Activated T-cell treated with anti-CD3 and anti-CD28 coated beads for 4 hours (primary cell): ENCODE measurements at places on chromosomes 16 and 17.

GRCh38 chr17:77856551-77857305, 101.8 kb upstream of the TNRC6C start:
- no peak for DNase-seq

DNA sequence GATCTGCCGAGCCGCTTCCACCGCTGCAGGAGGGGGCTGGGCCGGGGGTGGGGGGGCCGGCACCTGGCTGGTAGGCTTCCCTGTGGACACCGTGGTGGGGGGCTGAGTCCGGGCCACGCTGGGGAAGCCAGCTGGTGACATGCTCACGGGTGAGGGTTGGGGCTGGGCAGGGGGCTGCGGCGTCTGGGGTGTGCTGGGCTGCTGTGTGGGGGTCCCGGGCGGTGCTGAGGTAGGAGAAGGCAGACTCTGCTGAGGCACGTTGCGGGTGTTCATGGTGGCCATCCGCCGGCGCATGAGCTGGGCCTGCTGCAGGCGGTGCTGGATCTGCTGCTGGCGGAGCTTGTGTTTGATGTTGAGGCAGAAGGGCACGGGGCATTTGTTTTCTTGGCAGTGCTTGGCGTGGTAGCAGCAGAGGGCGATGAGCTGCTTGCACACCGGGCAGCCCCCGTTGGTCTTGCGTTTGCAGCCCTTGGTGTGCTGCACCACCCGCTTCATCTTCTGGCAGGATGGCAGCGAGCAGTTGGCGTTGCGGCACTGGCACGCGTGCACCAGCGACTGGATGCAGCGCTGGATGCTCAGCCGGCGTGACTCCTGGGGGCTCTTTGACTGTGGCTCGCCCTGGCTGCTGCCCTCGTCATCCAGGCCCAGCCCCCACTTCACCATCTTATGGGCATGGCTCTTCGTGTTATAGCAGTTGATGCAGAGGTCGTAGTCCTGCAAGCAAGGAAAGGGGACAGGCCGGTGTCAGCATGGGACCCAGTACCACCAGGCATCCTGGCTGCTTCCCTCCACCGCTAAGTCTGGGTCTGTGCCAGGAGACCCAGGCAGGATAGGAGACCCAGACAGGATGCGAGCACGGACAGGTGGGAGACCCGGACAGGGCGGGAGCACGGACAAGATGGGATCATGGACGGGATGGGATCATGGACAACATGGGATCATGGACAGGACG, 12.1 kb upstream of the TRAP1 start:
- no peak for DNase-seq

- no peak for DNase-seq
Measured at GRCh38 chr16:77600555-77600954, 121.8 kb upstream of the NUDT7 start.

DNA sequence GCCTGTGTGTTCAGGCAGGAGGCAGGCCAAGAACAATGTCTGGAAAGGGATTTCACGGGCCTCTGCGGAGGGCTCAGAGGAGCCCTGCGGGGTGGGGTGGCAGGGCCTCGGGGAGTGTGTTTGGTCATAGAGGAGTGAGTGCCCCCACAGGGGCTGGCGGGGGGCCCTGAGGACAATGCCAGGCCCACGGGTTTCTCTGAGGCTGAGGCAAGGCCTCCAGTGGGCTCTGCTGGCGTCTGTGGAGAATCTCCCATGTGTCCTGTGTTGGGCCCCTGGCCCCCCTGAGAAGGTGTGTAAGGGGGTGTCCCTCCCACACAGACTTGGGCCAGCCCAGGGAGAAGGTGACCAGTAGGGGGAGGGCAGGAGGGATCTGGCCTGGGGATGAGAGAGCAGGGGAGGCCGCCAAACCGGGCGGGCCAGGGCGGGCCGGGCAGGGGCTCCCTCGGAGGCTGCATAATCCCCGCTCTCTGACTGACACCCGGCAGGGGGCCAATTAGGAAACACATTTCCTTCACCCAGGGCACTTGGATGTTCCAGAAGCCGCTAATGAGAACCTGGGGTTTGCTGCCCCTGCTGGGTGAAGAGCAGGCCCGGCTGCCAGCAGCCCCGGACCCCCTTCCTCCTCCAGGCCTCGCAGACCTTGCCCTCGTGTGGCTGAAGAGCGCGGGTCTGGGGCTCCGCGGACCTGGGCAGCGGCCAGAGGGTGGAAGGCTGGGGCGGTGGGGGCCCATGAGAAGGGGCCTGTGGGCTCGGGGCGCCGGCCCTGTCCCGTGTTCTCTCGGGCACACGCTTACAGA, 204.2 kb downstream of the NTN1 start:
- DNase-seq = no peak

DNA sequence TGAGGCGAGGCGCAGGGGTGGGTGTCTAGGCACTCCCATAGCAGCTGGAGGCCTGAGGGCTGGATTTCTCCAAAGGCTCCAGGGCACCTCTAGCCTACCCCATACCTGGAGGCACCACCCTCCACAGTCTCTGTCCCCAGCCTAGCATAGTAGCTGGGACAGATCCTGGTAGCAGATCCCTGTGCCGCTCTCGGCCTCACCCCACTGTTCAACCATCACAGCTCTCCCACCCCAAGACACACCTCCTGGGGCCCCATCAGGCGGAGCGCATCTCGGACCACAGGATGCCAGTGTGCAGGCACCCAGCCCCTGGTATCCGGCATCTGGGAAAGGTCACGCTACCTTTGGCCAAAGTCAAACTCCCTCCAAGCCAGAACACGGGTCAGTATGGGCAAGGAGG, 7.1 kb downstream of the BTBD17 start:
- DNase-seq = no peak

DNA sequence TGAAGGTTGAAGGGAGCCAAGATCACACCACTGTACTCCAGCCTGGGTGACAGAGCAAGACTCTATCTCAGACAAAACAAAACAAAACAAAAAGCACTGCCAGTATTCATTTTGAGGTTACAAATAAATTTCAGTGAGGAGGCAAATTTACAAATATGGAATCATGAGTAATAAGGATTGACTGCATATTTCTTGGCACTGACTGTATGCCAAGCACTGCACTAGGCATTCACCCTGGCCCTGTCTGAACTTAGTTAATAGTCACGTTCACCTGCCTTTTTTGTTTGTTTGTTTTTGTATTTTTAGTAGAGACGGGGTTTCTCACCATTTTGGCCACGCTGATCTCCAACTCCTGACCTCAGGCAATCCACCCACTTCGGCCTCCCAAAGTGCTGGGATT, 5.1 kb downstream of the LDAF1 start:
- no peak for DNase-seq

DNA sequence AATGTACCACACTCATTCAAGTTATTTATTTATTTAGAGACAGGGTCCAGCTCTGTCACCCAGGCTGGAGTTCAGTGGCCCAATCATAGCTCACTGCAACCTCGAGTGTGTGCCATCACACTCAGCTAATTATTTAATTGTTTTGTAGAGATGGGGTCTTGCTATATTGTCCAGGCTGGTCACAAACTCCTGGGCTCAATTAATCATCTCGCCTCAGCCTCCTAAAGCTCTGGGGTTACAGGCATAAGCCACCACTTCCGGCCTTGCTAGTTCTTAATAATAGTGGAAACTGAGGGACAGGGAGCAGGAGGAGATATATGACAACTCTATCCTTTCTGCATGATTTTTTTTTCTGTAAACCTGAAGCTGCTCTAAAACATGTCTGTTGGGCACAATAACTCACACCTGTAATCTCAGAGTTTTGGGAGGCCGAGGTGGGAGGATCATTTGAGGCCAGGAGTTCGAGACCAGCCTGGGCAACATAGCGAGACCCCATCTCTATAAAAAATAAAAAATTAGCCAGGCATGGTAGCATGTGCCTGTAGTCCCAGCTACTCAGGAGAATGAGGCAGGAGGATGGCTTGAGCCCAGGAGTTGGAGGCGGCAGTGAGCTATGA, 11.7 kb upstream of the EXOC7 start:
- DNase-seq = no peak

- DNase-seq = no peak
Measured at GRCh38 chr17:18040261-18040858, 1.2 kb downstream of the GID4 start.

DNA sequence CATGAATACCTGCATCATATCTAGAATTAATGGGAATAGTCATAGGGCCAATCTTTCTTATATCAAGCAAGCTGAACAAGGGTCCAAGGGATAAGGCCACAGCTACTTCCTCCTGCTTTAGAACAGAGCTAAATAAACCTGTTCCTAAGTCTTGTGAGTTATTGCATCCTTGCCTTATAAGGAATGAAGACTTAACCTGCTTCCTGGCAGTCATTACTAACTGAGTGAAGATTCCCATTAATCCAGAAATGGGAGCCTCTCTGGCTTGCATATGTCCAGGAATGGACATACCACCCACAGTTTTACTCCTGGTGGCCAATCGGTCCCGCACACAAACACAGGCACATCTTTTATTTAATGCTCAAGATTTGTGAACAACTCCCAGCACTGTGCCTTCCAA, 35.9 kb upstream of the SKAP1 start:
- no peak for DNase-seq

DNA sequence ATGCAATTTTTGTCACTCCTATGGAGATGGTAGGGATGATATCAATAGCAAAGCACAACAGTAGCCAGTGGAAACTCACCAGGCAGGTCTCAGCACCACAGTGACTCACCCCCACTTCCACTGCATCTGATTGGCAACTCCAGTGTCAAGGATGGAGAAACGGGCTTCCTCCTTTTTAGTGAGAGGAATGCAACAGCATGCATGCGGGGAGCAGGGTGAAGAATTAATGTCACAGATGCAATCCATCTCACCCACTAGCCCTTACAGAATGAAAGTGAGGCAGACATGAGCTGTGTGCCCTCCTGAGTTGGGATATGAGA, 467.0 kb upstream of the C16orf82 start:
- DNase-seq = no peak

DNA sequence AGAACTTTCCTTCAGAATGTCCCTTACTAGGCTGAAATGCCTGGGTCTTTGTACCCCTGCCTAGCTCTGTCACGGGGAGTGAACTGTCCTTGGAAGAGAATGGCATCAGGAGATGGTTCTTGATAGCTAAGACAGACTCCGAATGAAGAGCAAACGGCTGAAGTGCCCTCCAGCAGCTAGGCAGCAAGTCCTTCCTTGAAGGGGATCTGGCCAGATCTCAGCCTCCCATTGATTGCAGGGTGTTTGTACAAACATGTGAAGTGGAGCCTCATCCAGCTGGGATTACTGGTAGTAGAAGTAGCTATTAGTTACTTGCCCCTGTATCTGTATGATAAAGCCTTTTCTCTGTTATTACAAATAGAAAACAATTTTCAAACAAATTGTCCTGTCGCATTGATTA, 30.9 kb downstream of the LRRC36 start:
- no peak for DNase-seq

- DNase-seq = no peak
Measured at GRCh38 chr17:65023791-65024190, 32.7 kb downstream of the GNA13 start.

DNA sequence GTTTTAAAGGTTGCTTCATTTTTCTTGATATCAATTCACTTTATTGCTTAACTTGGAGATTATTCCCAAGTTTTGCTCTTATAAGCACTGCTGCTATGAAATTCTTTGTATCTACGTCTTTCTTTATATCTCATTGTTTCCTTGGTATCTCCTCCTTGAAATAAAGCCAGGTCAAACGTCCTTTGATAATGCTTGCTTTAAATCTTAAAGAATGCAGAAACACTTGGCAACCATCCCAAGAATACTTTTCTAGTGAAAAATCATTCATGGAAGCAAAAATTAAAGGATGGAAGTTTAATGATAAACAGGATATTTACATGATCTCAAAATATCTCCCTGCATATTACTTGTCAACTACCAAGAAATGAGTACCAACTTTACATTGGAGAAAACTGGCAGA, 175.2 kb downstream of the CPPED1 start:
- DNase-seq = no peak

- no peak for DNase-seq
Measured at GRCh38 chr16:68216240-68216639, 19.7 kb downstream of the ESRP2 start.

DNA sequence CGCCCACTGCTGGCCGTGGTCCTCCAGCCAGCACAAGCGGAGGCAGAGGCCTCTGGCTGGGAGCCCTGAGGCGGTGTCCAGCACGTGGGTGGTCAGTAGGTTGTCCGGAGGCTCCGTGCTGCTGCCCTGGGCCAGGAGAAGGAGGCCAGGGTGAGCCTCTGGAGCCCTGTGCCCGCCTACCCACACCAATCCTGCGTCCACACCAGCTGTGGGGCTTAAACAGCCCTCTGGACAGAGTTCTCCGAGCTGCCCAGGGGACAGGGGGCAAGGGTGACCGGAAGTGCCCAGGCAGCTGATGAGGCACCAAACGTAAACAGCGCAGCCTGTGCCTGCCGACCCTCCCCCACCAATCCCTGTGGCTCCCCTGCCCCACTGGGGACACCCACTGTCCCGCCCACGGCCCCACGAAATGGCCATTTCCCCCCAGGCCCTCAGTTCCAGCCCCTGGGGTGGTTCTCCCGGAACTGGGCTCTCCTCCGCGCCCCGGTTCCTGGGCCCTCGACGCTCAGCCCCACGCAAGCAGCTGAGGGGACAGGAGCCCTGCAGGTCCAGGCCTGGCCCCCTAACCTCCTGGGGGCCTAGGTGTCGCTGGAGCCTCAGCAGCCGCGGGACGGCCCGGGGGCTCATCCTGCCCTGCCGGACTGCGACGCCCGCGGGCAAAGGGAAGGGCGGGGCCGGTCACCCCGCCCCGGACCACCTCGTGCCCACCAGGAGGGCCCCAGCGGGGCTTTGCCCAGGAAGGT, 27.9 kb upstream of the DBNDD1 start:
- no peak for DNase-seq

DNA sequence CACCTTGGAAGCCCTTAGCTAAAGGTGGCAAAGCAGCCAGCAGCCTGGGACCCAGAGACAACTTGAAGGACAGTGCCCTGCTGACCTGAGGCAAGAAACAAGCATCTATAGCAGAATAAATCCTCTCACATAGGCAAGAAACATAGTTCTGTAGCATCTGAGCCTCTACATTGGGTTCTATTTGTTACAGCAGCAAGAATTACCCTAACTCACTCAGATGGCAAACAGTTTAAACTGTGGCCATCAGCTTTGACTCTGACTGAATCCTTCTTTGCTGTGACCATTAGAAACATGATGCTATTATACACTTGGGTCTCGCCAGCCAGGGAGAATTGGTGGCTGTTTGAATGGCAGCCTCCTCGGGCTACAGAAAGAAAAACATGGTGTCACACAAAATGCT, 53.1 kb upstream of the CCL1 start:
- DNase-seq = no peak

- no peak for DNase-seq
Measured at GRCh38 chr17:40952154-40952553, 14.6 kb downstream of the KRT39 start.

GRCh38 chr16:88961011-88961410, 16.0 kb downstream of the CBFA2T3 start:
- no peak for DNase-seq

GRCh38 chr17:45672301-45672700, 111.8 kb upstream of the CRHR1 start:
- DNase-seq = no peak

- DNase-seq = no peak
Measured at GRCh38 chr16:67174706-67175231, 4.4 kb downstream of the NOL3 start.
